ENCODE measurements at places on chromosomes 3 and 15.

- peak; percentile 47 for DNase-seq
Observed at GRCh38 chr3:150545419-150546225, 674 bp downstream of the SERP1 start.

- no peak for DNase-seq
Observed at GRCh38 chr3:149947231-149947630, 23.5 kb downstream of the PFN2 start.

DNA sequence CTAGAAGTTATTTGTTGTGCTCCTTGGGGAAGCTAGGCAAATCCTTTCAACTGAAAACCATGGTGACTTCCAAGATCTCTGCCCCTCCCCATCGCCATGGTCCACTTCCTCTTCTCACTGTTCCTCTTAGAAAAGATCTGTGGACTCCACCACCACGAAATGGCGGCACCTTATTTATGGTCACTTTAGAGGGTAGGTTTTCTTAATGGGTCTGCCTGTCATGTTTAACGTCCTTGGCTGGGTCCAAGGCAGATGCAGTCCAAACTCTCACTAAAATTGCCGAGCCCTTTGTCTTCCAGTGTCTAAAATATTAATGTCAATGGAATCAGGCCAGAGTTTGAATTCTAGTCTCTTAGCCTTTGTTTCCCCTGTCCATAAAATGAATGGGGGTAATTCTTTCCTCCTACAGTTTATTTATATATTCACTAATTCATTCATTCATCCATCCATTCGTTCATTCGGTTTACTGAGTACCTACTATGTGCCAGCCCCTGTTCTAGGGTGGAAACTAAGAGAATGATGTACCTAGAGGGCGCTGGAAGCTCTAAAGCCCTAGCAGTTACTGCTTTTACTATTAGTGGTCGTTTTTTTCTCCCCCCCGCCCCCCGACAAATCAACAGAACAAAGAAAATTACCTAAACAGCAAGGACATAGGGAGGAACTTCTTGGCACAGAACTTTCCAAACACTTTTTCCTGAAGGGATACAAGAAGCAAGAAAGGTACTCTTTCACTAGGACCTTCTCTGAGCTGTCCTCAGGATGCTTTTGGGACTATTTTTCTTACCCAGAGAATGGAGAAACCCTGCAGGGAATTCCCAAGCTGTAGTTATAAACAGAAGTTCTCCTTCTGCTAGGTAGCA lies 657 bp downstream of the PATL2 start:
- peak; percentile 54 for DNase-seq

DNA sequence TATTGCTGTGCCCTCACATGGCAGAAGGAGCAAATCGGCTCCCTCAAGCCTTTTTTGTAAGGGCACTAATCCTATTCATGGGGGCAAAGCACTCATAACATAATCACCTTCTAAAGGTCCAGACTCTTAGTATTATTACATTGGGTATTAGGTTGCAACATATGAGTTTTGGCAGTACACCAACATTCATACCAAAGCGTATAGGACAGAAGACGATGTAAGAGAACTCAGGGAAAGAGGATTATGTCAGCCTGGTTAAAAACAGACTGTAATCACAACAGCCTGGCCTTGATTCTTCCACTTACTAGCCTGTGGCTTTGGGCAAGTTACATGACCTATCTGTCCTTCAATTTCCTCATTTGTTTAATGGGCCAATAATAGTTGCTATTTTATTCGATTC lies 828.5 kb upstream of the NECTIN3 start:
- no peak for DNase-seq

DNA sequence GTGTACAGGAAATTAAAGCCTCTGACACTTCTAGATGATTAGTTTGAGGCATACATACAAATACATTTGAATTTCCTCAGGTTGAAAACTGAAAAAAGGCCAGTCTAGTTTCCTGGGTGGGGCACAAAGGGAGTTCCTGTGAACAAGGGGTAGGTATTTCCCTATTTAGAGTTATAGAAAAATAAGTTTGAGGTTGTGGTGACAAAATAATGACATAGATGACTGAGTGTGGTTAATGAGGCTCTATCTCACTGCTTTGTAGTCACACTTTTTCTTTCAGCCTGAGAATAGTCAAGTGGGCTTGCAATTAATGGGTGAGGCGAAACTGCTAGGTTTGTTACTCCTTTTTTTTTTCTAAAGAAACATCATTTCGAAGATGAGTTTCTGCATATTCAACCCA lies 4.3 kb downstream of the SLCO3A1 start:
- DNase-seq, result no peak

GRCh38 chr3:172391592-172392302 lies 56.5 kb downstream of the GHSR start:
- no peak for DNase-seq

DNA sequence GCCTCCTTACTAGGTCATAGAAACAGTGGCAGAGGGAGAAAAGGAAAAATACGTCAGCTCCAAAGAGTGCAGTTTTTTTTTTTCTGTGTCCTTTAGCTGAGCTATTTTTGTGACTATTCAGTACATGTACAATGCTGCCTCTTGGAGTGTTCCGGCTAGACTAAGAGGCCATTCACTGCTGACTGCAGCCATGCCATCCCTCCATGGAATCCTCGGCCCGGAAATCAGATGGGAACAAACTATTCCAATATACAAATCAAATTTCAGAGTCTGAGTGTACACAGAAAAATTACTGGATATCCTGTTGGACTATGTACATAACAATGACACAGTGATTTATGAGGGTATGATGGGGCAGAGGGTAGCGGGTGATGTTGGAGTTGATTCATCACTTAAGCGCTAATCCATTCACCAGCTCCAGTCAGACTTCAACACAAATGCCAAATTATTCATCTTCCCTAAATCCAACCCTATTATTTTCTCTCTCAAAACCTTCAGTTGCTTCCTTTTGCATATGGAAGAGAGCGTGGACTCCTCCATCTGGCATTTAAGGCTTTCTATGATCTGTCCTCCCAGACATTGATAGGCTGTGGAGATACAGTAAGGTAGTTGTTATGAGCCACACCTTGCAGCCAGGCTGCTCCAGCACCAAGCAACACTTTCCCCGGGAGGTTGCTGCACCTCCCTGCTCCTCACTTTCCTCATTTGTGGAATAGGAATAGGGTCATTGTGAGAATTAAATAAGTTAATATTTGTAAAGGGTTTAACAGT lies 109.1 kb downstream of the LPP start:
- no peak for DNase-seq

DNA sequence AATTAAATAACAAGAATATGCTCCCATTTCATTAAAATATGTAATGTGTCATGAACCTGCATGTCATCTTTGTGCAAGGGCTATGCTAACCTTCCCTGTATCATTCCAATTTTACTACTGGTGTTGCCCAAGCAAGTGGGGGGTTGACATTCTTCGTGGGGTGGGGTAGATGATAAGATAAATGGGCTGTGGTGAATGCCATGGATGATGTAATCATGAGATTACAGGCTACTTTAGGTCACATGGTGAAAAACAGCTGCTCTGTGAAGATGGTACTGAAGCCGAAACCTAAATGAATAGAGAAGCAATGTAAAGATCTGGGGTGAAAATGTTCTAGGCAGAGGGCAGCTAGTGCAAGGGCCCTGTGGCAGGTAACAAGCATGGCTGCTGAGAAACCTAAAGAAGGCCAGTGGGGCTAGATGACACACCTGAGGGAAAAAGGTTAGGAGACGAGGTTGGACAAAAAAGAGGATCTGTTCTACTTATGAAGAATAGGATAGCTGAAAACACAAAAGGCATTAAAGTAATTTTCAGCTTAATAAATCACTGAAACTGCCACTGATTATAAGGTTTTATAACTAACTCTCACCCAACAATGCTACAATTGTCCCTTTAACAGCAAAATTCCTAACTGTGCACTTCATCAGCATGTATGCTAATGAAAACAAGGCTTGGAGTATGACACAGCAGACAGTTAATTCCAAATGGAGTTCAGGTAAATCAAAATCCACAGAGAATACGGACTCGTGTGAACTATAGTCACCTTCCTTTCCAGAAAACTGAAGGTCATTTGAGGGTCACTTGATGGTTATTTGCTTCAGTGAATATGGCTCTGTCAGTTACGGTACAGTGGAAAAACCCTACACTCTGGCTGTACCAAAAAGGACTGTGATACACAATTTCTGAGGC lies 35.0 kb downstream of the MTMR10 start:
- no peak for DNase-seq

- DNase-seq, result no peak
Observed at GRCh38 chr15:42123546-42123945, 29.2 kb upstream of the PLA2G4D start.

DNA sequence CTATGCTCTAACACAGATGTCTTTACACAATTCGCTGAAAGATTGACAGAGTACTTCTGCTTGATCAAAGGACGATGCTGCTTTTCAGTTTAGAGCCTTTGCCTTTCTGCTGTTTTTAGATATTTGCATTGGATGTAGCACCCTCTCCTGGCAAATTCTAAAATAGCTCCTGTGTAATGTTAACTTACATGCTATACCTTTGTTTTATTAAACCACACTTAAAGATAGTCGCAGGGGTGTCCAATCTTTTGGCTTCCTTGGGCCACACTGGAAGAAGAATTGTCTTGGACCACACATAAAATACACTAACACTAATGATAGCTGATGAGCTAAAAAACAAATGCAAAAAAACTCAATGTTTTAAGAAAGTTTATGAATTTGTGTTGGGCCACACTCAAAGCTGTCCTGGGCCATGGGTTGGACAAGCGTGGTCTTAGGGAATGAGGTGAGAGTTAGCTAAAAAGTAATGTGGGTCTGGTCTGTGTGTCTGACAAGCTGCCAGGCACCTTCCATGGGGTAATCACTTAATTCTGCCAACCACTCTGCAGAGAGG lies 62.9 kb downstream of the ATG7 start:
- peak; percentile 28 for DNase-seq

GRCh38 chr3:58231666-58232065 lies 5.9 kb upstream of the ABHD6 start:
- no peak for DNase-seq

DNA sequence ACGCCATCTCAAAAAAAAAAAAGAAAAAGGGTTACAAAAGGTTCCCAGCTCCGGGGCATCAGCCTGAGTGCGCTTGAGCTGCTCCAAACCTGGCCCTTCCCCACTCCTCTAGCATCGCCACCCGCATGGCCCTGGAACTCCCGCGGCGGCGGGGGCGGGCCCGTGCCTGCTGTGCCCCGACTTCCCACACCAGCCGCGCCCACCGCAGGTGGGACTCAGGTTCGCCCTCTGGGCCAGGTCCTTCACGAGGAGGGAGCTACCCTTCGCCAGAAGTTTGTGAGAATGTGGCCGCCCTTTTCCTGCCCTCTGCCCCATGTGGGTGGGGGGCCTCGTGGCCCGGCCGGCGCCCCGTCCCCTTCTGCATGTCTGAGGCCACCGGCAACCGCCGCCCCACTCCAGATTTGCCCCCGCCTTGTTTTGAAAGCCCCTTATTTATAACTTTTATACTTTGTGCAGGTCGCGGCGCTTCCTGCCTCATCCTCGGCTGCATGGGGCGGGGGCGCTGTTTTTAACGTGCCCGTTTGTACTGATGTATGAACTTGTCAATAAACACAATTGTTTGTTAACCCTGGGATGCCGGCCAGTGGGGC lies 507 bp upstream of the JMJD7 start:
- DNase-seq, result no peak

GRCh38 chr3:14701676-14702075 lies 26.7 kb downstream of the C3orf20 start:
- DNase-seq, result no peak

GRCh38 chr3:14329116-14329830 lies 73.1 kb upstream of the SLC6A6 start:
- peak; percentile 43 for DNase-seq

- DNase-seq, result no peak
Observed at GRCh38 chr15:81425905-81426304, 51.9 kb upstream of the TMC3 start.

GRCh38 chr3:156181509-156181908 lies 61.1 kb downstream of the KCNAB1 start:
- no peak for DNase-seq

DNA sequence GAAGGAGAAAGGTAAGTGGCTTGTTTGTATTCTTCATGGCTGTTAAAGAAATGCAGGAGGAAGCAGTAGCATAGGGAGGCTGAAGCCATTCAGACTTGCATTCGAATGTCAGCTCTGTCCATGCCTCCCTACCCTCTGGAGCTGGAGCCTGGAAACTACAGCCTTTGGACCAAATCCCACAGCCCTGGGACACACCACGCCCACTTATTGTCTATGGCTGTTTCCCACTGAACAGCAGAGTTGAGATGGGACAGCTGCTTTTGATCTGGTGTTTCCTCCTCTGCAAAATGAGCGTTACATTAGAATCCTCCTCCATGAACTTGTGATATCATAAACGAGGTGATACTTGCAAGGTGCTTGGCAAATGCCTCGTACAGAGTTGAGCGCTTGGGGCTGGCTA lies 3.6 kb downstream of the FAM107A start:
- DNase-seq, result no peak

DNA sequence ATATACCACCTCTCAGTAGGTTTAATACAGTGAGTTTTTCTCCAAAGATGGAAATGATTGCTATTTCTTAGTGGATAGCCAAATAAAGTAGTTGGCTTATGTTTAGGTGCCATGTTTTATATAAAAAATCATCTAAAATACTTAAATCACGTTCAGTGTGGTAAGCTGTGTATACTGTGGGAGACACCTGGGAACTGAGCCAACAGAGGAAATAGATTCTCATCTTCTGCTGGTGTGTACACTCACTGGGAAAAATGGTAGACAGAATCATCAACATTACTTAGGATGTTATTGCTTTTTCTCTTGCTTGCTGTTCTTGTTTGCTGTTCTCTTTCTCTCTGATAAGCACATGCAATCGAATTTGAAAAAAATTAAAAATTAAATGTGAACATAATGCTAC lies 112.6 kb upstream of the MB21D2 start:
- DNase-seq, result no peak

GRCh38 chr3:30712991-30713390 lies 106.6 kb downstream of the TGFBR2 start:
- DNase-seq, result no peak

- no peak for DNase-seq
Observed at GRCh38 chr3:123880998-123881561, 3.1 kb downstream of the MYLK start.

- DNase-seq, result no peak
Observed at GRCh38 chr15:92881211-92881754, 18.8 kb upstream of the CHD2 start.

All from GDM1 (cell line).